T-helper 1 cell (primary cell): ENCODE measurements at places on chromosomes 12 and 14.

GRCh38 chr14:65997347-65997746 is 488.8 kb upstream of the CCDC196 start:
- DNase-seq: no peak

DNA sequence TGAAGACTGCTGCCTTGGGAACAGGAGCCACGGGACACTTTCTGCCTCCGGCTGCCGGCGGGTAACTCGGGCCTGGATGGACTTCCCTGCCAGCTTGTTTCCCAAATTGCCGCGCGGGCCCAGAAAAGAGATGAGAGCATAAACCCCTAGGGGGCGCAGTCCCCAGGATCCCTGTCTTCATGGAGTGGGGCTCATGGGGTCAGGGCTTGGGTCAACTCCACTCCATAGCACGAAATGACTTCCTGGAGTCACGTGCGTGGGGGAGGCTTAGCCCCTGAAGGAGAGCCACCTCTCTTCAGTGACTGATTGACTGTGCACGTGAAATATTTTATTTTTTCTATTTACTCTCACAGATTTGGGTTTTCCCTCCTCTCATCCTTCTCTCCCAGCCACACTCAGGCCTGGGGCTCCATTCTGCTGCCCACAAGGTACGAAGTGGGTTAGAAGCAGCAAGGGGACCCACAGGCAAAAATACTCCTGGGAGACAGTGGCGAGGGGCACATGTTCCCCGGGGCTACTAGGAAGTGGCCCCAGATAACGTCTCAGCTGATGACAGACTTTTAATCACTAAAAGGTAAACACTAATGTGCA is 10.0 kb downstream of the PGF start:
- DNase-seq: no peak

- DNase-seq: no peak
Observed at GRCh38 chr14:74919421-74920165, 3.5 kb downstream of the RPS6KL1 start.

DNA sequence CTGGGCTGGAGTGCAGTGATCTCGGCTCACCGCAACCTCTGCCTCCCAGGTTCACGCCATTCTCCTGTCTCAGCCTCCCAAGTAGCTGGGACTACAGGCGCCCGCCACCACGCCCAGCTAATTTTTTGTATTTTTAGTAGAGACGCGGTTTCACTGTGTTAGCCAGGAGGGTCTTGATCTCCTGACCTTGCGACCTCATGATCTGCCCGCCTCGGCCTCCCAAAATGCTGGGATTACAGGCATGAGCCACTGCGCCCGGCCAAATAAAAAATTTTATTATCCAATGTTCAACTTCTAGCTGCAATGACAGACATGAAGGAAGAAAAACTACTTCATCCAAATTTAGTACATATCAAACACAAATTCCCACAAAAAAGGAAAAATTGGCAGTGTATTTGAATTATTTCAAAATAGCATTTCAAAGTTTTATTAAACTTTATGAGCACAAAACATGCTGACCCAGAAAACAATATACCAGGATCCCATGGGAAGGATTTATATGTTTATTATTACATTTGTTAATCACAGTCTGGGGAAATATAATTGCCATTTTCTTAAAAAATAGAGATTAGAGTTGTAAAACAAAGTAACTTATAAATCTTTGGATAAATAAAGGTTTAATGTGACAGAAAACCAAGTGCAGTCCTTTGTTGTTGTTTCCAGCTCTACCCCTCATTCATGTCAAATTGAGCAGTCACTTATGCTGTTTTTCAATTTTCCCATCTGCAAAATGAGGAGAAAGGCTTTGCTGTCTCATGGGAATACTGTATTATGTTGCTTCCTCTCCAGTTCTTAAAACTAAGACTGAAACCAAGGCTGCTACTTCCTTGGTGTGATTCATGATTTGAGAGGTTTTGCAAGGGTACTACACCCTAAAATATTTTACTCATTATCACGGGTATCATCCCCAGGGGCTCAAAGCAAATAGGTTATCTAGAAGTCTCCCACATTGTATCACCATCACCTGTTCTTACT is 155.2 kb upstream of the AVPR1A start:
- no peak for DNase-seq

GRCh38 chr12:123089140-123089539 is 61.8 kb downstream of the PITPNM2 start:
- no peak for DNase-seq

- DNase-seq: no peak
Observed at GRCh38 chr14:65482757-65483438, 70.4 kb downstream of the FUT8 start.

DNA sequence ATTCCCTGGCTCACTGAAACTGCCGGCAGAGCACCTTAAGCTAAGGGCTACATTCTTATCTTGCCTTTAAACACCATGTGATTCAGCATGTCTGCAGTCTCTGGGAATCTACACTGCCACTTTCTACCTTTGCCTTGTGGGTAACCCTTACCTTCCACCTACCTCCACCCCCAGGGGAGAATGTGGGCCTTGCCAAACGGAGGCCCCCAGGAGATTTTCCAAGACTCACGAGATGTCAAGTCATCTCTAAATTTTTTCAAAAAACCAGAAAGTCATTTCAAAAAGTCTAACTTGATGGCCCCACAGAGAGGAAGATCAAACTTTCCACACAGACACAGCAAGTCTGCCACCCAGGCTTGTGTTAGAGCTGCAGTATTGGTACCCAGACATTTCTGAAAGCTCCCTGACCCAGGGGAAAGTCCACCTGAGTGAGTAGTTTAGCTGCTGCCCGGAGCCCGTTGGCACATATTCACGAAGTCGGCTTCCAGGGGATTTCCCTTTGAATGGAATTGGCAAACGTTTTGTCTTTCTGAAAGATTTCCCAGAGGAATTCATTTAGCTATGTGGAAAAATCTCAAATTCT is 4.7 kb upstream of the PSMA6 start:
- peak; percentile 33 for DNase-seq

DNA sequence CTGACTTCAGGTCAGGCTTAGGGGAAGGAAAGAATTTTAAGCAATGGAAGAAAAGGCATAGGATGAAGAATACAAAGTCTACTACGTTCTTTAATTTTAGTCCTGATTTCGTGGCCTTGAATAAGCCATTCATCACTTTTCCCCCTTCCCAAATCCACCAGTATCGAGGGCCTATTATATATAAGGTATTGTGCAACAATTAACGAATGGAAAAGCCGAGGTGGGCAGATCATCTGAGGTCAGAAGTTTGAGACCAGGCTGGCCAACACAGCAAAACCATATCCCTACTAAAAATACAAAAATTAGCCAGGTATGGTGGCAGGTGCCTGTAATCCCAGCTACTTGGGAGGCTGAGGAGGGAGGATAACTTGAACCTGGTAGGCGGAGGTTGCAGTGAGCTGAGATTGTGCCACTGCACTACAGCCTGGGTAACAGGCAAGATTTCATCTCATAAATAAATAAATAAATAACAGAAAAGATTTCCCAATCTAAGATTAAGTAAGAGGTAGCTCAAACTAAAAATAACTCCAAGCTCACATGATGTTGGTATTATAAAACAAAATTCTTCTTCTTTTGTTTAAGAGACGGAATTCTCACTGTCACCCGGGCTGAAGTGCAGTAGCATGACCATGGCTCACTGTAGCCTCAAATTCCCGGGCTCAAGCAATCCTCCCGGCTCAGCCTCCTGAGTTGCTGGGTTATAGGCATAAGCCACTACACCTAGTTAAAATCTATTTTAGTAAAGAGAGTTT is 58.3 kb upstream of the NR2C1 start:
- DNase-seq: no peak

GRCh38 chr12:54358191-54358944 is 5.9 kb downstream of the GPR84 start:
- peak; percentile 71 for DNase-seq

DNA sequence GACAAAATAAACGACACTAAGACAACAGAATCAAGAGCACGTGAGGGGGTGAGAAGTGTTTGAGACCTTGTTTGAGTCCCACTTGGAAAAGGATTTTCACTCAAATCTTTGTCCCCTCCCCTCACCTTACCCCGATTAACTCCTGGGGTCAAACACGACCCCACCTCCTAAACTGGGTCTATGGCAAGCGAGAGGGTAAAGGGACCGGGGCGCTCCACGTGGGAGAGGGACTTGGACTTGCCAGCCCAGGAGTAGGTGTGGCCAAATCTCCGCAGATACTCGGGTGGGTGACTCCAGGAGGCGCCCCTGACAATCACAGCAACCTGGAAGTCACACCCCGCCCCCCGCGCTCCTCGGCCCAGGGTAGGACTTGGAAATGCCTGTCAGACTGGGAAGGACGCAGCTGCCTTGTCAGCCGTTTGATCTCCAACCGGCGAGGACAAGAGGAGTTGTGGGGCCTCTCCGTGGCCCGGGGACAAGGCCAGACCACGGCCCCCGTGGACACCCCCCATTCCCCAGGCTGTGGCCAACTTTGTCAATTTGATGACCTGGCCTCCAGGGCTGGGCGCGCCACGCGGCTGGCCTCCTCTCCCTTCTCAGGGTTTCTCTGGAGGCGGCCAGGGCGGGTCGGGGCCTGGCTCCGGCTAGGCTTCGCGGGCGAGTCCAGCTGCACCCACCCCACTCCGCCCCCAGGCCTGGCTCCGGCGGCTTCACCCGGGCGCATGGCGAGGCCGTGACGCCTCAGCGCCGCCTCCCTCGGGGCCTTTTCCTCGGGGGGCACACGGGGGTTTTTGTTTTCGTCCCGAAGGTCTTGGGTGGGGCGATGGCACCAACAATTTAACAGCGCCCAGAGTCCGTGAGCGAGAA is 1.1 kb upstream of the BCL11B start:
- DNase-seq: no peak

- DNase-seq: no peak
Observed at GRCh38 chr14:47226877-47227520, 448.4 kb downstream of the MDGA2 start.

- no peak for DNase-seq
Observed at GRCh38 chr12:10457760-10458159, 4.6 kb upstream of the KLRC1 start.

DNA sequence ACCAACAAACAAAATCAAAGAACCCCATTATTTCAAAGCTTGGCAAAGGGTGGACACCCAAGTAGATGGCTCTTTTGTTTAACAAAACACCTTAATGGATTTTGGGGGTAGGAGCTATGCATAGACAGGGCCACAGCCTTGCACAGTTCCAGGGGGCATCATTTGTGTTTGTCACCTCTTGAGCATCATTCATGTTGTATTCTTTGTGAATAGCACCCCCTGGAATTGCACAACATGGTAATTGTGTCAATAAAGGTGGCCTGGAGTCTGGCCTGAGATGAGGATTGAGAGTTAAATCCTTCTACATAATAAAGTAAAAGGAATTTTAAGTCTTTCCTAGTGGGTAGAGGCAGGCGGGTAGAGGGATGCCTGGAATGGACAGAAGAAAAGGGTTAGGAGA is 3.3 kb upstream of the FRS2 start:
- DNase-seq: no peak

- no peak for DNase-seq
Observed at GRCh38 chr14:74441113-74441512, 15.1 kb upstream of the SYNDIG1L start.

GRCh38 chr12:114238808-114239207 is 167.1 kb downstream of the TBX5 start:
- DNase-seq: no peak

GRCh38 chr12:92155733-92156132 is 10.1 kb upstream of the BTG1 start:
- no peak for DNase-seq

- no peak for DNase-seq
Observed at GRCh38 chr12:4159851-4160250, 113.7 kb upstream of the CCND2 start.

DNA sequence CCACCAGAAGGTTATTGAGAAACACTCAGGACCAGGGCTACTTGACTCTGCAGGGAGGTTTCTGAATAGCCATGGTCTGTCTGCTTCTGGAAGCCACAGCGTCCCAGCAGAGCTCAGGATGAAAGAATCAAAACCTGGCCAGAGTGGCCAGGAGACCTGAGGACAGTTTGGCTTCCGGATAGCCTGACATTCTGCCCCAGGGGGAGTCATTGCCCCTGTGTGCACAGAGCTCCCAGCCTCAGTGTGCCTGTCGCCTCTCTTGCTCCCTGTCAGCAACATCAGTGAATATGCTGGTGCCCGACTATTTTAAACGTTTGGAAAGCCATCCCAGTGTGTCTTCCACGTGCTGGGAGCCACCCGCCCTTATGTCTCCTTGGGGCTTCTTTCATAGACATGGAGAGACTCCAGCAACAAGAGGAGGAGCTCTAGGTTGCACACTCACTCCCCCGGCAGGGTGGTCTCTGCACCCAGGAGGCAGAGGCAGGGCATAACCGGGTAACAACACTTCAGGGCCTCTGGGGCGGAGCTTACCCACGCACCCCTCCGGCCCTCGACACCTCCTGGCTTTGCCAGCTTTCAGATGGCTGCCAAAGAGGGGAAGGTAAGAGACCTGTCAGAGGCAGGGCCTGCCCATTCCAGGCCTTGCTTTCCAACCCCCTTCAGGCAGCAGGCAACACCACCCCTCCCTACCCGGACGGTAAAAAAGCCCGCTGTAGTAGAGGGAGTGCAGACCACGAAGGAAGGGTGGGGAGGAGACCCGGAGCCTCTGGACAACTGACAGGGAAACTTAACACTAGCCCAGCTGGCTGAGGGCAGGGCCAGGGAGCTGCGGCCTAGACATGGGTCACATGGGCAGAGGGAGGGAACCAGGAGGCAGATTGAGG is 19.0 kb upstream of the SLC6A12 start:
- DNase-seq: no peak

DNA sequence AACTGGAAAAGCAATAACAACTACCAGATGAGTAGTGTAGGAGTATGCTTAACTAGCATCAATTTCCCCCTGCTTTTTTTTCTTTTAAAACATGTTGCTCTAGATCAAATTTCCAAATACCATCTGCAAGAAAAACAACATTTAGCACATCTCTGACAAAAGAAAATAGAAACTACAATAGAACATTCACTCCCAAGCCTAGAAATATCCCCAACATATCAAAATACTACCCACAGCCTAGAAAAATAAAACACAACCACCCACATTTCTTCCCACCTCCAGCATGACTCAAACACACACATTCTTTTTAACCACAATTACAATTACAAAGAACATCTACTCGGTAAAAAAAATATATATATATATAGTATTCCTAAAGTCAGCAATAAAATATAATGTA is 120.0 kb downstream of the PPFIA2 start:
- no peak for DNase-seq

GRCh38 chr12:124432376-124432775 is 135.0 kb downstream of the NCOR2 start:
- no peak for DNase-seq

DNA sequence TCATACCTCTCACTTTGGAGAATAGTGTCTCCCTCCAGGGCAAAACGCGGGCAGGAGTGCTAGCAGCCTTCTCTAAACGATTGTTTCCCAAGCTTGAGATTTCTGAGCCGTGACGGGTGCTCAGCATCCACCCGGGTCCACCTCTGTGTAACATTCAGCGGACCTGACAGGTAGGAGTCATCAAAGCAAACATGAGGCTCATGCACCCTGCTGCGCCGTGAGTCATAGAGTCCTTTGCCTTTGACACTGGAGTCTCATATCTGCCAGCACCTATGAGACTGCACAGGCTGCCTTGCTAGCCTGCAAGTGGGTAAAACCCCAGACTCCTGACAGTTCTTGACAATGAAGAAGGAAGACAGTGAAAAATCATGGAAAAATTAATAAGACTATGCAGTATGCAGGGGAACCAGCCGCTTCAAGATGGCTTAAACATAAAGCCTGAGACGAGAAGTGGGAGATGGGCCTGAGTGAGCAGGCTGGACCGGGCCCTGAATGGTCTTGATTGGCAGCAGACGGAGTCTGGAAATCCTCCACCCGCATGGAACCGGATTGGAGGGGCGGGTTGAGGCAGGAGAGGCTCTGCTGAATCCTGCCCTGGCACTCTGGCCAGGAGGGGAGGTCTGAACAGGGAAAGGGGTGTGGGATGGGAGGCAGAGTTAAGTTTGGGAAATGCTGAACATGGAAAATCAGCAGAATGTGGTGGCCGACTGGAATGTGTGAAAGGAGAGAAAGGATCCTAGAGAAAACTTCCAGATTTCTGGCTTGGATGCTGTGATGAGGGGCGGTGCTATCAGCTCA is 54.2 kb downstream of the LGMN start:
- no peak for DNase-seq
